ENCODE measurements at places on chromosomes 1 and 21. TPM values are rescaled to one million over a fixed set of nuclear protein-coding genes. Genes with fewer than 3 reads are reported as not detected.
A peak's percentile ranks its signal among the peaks of the same experiment; 100 is the strongest.

Gene S100B
- not detected for total RNA-seq

Gene PWP2
- 8.6 TPM for total RNA-seq

Gene PPIE
- 63.1 TPM for total RNA-seq

Gene FCRL1
- not detected for total RNA-seq

DNA sequence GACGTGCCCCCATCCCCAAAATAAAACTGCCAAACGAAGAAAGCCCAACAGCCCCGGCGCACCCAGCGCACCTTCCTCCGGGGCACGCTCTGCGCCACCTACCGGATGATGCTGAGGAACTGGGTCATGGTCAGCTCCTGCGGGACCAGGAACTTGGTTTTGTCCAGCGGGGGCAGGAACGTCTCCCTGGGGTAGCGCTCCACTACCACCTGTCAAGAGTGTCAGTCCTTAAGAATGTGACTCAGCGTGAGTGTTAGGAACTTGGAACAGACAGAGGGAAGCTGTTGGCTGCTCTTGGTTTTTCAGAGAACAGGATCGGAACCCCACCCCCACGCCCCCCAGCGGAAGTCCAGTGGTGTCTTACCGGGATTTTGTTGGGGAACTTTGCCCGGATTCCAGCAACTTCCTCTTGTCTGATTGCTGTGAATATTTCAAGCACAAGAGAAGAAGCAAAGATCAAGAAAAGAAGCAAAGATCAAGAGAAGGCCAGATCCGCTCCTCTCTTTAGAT is 431 bp downstream of the MAP1LC3C start:
- peak; percentile 83 for DNase-seq

- DNase-seq = no peak
Observed at GRCh38 chr21:27505516-27505915, 538.6 kb upstream of the ADAMTS5 start.

- DNase-seq = peak; percentile 55
Observed at GRCh38 chr1:245549996-245550719, 395.4 kb downstream of the KIF26B start.

GRCh38 chr1:71919811-71920509 is 362.4 kb downstream of the NEGR1 start:
- DNase-seq = peak; percentile 9

- DNase-seq = peak; percentile 79
Observed at GRCh38 chr21:44927587-44928461, 7.1 kb upstream of the ITGB2 start.

DNA sequence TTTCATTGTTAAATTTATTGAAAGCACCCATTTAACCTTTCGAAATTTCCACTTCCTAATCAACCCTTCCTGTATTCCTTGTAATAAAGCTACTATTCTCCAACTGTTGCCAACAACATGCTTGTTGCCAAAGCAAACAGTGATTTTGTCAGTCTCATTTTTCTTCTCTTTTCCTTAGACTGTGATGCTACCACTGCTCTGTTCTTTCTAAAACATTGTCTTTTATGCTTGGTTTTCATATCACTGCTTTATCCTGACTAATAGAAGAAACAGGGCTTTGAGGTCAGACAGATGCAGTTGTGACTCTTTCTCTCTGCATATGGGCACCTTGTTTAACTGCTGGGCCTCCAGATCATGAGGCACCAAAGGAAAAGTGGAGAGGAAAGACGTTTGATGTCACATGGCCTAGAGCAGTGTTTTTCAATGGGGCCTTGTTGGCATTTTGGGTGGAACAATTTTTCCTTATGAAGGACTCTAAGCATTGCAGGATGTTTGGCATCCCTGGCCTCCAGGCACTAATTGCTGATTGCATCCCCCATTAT is 56.1 kb downstream of the HMCN1 start:
- no peak for DNase-seq

- no peak for DNase-seq
Observed at GRCh38 chr1:67886076-67886475, 52.8 kb upstream of the GNG12 start.

DNA sequence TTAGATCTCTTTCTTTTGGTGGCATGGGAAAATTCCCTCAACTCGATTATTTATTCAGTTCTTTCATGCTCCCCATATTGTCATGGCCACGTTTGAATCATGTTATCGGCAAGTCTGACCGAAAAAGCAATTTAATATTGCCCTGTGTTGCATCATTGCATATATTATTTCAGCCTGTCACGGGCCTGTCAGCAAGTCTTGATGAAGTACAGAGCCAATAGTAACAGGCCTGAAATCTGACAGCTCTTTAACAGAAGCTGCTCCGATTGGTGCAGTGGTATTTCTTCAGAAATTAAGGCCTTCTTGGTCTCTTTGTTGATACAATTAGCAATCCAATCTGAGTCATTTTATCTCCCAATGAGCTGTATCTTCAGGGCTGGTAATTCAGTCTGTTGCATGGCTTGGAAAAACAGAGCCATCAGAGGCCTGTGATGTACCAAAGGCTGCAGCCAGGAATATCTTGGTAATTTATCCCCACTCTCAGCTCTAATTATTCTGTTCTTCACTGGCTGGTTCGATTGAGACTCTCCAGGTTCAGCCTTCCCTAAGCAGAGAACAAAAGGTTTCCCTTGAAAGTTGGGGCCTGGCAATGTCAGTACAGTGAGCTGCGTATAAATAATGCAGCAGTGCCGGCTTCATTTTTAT is 149.5 kb downstream of the FGGY start:
- peak; percentile 6 for DNase-seq

Measured in H7 (cell line).